ENCODE measurements at places on chromosomes 1 and 21. TPM values are rescaled to one million over a fixed set of nuclear protein-coding genes. Genes with fewer than 3 reads are reported as not detected.

GRCh38 chr1:11188858-11189451 is at the start of gene ANGPTL7:
TSS of gene ANGPTL7 (plus strand) at chr1:11189355. CDS start at chr1:11189580, 225 bp downstream.
- DNase-seq: no peak
- H3K4me3 ChIP-seq: no peak within 1 kb of the TSS
- peaks cover 21% of the 10 kb centered on the region for H3K36me3 ChIP-seq
- no peaks in the 10 kb centered on the region for H3K4me1 ChIP-seq
- no peaks in the 10 kb centered on the region for H3K27me3 ChIP-seq

GRCh38 chr1:230812568-230812967 is 55.8 kb downstream of the C1orf198 start:
- DNase-seq: no peak
- H3K36me3 ChIP-seq: no peaks in the 10 kb centered on the region
- no peak overlapping the region for H3K4me3 ChIP-seq
- no peaks in the 10 kb centered on the region for H3K27me3 ChIP-seq

The S100A2 gene
- total RNA-seq: 0.68 TPM

GRCh38 chr1:6343506-6344405 is 49.8 kb downstream of the ACOT7 start:
- no peaks in the 10 kb centered on the region for H3K36me3 ChIP-seq
- H3K4me3 ChIP-seq: no peak overlapping the region
- DNase-seq: peak; percentile 76
- H3K4me1 ChIP-seq: no peaks in the 10 kb centered on the region

DNA sequence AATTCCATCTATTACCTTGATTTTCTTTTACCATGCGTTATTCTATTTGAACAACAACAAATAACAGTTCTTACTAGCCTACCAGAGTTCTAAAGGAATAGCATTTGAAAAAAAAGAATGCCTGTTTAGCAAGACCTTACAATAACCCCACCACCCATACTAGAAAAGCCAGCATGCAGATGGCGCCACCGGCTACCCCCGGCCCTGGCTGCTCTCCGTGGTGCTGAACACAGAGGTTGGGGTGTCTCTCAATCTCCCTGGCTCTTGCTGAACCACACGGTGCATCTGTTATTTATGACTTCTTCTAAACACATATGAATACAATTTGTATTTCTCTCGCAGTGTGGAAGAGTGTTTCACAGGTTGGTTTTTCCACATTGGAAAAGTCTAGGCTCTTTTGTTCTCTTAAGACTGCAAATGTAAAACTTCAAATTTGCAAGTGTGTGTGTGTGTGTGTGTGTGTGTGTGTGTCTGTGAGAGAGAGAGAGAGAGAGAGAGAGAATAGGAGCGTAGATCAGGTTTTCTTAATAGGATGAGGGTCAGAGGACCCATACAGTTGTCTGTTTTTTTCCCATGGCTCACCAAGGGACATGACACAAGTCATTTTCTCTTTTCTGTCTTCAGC is 13.6 kb downstream of the GRIK3 start:
- peaks cover 3% of the 10 kb centered on the region for H3K27me3 ChIP-seq
- no peak overlapping the region for H3K4me3 ChIP-seq
- H3K4me1 ChIP-seq: no peaks in the 10 kb centered on the region
- H3K27ac ChIP-seq: no peak overlapping the region
- H3K36me3 ChIP-seq: no peaks in the 10 kb centered on the region

- H3K4me3 ChIP-seq: no peak overlapping the region
- no peaks in the 10 kb centered on the region for H3K36me3 ChIP-seq
- H3K4me1 ChIP-seq: no peaks in the 10 kb centered on the region
- no peak for DNase-seq
These were observed 278.5 kb downstream of the LRRC7 start for GRCh38 chr1:69846267-69846666.

The TNFRSF8 gene
- total RNA-seq: 1.1 TPM

The CYP4A22 gene
- not detected for total RNA-seq

- no peak for DNase-seq
- H3K4me3 ChIP-seq: no peak overlapping the region
- no peak overlapping the region for H3K27ac ChIP-seq
- no peaks in the 10 kb centered on the region for H3K4me1 ChIP-seq
- H3K27me3 ChIP-seq: no peaks in the 10 kb centered on the region
- H3K36me3 ChIP-seq: no peaks in the 10 kb centered on the region
These were observed 147.0 kb downstream of the TNFSF18 start for GRCh38 chr1:172903581-172904220.

The LAMC2 gene
- 5.0 TPM for total RNA-seq

GRCh38 chr1:206935491-206936067 is 10.7 kb downstream of the PIGR start:
- DNase-seq: no peak
- H3K4me3 ChIP-seq: no peak overlapping the region
- no peak overlapping the region for H3K27ac ChIP-seq
- no peaks in the 10 kb centered on the region for H3K36me3 ChIP-seq
- H3K27me3 ChIP-seq: no peaks in the 10 kb centered on the region

- H3K36me3 ChIP-seq: no peaks in the 10 kb centered on the region
- no peak for DNase-seq
- H3K4me1 ChIP-seq: no peaks in the 10 kb centered on the region
- no peak overlapping the region for H3K27ac ChIP-seq
- no peak overlapping the region for H3K4me3 ChIP-seq
- no peaks in the 10 kb centered on the region for H3K27me3 ChIP-seq
These were observed 235.5 kb upstream of the RRP15 start for GRCh38 chr1:218049641-218050040.

The ACTA1 gene
- not detected for total RNA-seq

DNA sequence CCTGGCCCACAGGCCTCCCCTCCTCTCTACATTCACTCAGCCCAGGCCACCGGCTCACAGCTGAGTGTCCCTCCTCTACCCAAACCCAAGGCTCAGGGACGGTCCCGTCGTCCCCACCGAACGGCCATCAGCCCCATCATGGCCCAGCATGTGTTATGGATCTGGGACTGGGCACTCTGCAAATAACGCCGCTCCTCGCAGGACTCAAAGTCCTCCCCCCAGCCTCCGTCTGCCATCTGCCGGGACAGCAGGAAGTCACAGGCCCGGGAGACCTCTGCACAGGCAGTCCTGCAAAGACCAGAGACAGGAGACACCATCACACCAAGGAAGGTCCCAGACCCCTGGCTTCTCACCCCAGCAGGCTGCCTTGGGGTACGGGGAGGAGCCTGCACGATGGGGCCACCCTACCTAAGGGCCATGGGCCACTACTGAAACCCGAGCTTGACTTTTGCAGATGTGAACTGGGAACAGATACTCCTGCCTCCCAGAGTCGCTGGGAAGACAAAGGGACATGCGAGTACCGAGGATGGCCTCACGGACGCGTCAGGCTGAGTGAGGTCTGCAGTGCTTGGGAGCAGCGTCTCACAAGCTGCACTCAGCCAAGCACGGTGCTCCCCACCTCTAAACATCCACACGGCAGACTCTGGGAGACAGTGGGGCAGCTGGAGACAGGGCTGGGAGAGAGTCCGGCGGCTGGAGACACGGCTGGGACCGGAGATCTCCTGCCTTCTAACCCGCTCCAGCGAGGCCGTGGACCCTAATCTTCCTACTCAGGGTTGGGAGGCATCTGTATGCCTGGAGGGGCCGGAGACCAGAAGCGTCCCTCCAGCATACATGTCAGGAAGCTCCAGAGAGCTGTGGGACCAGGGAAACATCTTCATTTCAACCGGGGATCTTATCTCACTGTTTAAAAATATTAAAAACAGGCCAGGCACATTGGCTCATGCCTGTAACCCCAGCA is 10.4 kb upstream of the SPATC1L start:
- peaks cover 21% of the 10 kb centered on the region for H3K36me3 ChIP-seq
- H3K27me3 ChIP-seq: no peaks in the 10 kb centered on the region
- H3K27ac ChIP-seq: no peak overlapping the region
- peak; percentile 58 for DNase-seq
- no peak overlapping the region for H3K4me3 ChIP-seq

The SEMA4A gene
- 1.9 TPM for total RNA-seq

The SPRR2A gene
- not detected for total RNA-seq

- DNase-seq: no peak
- H3K4me1 ChIP-seq: peaks cover 10% of the 10 kb centered on the region
- no peak overlapping the region for H3K4me3 ChIP-seq
- no peaks in the 10 kb centered on the region for H3K36me3 ChIP-seq
- no peaks in the 10 kb centered on the region for H3K27me3 ChIP-seq
- no peak overlapping the region for H3K27ac ChIP-seq
These were observed 3.8 kb upstream of the PARS2 start for GRCh38 chr1:54768093-54768492.

- H3K27ac ChIP-seq: no peak overlapping the region
- H3K4me3 ChIP-seq: no peak overlapping the region
- no peaks in the 10 kb centered on the region for H3K36me3 ChIP-seq
- no peak for DNase-seq
- H3K27me3 ChIP-seq: no peaks in the 10 kb centered on the region
These were observed 41.9 kb downstream of the LUZP1 start for GRCh38 chr1:23126801-23127200.

DNA sequence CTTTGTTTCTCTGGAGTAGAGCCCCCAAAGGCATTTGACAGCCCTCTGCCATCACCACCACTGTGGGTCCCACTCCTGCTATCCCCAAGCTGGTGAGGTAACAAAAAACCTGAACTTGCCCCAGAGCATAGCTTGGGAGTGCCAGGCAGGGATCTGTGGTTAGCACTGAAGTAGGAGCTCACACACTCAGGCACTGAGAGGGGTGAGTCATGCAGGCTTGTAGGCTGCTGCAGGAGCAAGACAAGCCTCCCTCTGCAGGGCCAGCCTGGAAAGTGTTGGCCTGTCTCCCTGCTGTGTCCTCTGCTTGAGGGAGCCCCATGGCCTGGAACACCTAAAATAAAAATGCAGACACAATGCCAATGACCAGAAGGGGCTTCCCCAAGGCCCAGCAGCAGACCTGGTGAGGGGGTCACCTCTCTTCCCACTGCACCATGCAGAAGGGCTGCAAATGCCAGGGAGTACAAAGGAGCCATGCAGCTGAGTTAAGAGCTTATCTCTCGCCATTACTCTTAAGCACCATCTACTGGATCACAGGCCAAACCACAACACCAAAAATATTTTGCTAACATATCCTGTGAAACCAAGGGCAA is 108.9 kb upstream of the POGK start:
- H3K27ac ChIP-seq: no peak overlapping the region
- H3K36me3 ChIP-seq: no peaks in the 10 kb centered on the region
- H3K4me3 ChIP-seq: no peak overlapping the region
- no peak for DNase-seq
- no peaks in the 10 kb centered on the region for H3K4me1 ChIP-seq

DNA sequence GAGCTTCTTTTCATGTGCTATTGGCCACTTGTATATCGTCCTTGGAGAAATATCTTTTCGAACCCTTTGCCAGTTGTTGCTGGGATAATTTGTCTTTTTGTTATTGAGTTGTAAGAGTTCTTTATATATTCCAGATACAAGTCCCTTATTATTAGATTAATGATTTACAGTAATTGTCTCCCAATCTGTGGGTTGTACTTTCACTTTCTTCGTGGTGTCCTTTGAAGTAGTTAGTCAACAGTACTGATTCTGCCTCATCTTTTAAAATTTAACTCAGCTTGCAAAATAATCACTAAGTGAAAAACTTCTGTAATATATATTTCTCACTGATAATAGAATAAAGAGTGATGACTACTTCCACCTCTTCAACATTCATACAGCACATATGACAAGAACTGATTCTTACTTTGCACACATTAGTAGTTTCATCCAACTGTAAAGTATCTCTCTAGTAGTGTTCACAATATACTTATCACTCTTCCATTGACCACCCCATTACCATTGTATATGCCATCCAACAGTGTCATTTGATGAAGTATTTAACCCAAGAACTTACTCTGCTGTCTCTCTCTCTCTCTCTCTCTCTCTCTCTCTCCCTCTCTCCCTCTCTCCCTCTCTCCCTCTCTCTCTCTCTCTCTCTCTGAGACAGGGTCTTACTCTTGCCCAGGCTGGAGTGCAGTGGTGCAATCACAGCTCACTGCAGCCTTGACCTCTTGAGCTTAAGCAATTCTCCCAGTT is 104.2 kb upstream of the DMRTA2 start:
- DNase-seq: no peak
- no peaks in the 10 kb centered on the region for H3K27me3 ChIP-seq

GRCh38 chr1:72481420-72481970 is 199.2 kb upstream of the NEGR1 start:
- H3K27ac ChIP-seq: no peak overlapping the region
- no peak overlapping the region for H3K4me3 ChIP-seq
- H3K36me3 ChIP-seq: no peaks in the 10 kb centered on the region
- peaks cover 8% of the 10 kb centered on the region for H3K4me1 ChIP-seq

DNA sequence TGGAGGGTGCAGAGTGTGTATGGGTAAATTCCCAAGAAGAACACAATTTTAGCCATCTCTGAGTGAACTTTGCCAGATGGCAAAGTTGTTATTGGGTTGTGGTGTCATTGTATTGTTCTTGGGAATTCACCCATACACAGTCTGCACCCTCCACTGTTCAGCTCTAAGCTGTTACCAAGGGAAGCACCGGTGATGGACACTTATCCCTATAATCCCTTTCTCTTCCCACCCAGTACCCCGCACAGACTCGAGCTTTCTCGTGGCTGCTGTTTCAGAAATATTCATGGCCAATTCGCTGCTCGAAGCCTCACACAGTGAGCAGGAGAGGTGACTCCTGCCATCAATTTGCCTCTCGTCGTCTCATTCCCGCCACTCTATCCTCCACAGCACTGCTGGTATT is 95.7 kb upstream of the PALMD start:
- no peak overlapping the region for H3K4me3 ChIP-seq
- peaks cover 6% of the 10 kb centered on the region for H3K4me1 ChIP-seq
- no peaks in the 10 kb centered on the region for H3K36me3 ChIP-seq
- no peak for DNase-seq

DNA sequence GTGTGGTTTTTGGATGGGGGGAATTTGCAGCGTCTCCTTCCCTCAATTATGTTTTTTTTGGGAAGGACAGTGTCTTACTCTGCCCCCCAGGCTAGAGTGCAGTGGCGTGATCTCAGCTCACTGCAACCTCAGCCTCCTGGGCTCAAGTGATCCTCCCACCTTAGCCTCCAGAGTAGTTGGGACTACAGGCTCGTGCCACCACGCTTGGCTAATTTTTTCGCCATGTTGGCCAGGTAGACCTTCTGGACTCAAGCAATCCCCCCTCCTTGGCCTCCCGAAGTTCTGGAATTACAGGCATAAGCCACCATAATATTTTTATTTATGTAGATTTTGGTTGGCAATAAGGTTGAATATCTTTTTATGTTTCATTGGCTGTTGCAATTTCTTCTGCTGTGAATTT is 9.5 kb upstream of the PARP1 start:
- no peak for DNase-seq
- H3K4me1 ChIP-seq: no peaks in the 10 kb centered on the region
- no peak overlapping the region for H3K4me3 ChIP-seq
- no peaks in the 10 kb centered on the region for H3K36me3 ChIP-seq
- H3K27me3 ChIP-seq: no peaks in the 10 kb centered on the region
- no peak overlapping the region for H3K27ac ChIP-seq
